WTC11 (cell line): ENCODE measurements at places on chromosomes 11 and 22.

DNA sequence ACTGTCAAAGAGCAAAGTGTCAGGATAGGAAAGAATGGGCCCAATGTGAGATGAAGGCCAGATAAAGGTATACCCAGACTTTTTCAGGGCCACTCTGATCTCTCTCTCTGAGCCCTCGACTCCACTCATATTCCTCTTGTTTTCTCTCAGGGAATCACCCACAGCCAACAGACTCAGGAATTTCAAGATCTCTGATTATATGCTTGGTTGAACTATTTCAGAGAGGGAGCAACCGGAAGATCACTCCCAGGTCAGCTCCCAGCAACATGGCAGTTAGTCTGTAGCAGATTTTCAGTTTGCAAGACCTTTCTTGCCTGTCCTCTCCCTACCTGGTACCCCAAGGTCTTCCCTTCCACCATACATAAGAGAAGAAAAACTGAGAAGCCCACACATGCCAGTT, 102.5 kb downstream of the C11orf58 start:
- peaks cover 13% of the 10 kb centered on the region for H3K36me3 ChIP-seq
- no peak overlapping the region for H3K27ac ChIP-seq

GRCh38 chr11:69470301-69470700, 11.2 kb upstream of the LINC01488 start:
- DNase-seq: no peak
- no peak overlapping the region for H3K4me3 ChIP-seq
- H3K27ac ChIP-seq: no peak overlapping the region
- H3K36me3 ChIP-seq: peaks cover 9% of the 10 kb centered on the region
- peaks cover 7% of the 10 kb centered on the region for H3K4me1 ChIP-seq

DNA sequence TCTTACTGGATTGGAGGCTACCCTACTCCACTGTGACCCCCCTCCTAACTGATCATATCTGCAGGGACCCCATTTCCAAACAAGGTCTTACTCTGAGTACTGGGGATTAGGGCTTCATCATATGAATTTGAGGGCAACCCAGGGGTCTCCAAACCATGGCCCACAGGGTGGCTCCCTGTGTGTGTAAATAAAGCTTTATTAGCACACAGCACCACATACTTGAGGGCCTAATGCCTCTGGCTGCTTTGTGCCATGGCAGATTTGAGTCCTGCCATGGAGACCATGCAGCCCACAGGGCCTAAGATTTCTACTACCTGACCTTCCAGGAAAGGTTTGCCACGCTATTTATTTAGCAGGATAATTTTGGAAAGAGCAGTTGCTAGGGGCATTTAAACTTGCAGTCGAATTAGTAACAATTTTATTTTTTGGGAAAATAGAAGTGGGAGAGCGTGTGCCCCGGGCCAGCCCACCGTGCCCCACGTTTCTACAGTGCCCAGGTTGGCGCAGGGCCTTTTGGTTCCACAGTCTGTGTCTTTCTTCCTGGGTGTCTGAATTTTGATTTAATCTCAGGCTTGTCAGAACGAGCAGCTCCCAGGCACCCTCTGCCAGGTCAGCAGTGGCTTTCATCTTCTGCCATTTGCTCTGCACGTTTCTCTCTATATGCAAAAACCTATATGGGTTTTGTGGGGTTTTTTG, 92.3 kb downstream of the KCNQ1 start:
- H3K4me1 ChIP-seq: peaks cover 10% of the 10 kb centered on the region
- peaks cover 73% of the 10 kb centered on the region for H3K27me3 ChIP-seq
- H3K4me3 ChIP-seq: no peak overlapping the region
- no peak overlapping the region for H3K27ac ChIP-seq
- no peaks in the 10 kb centered on the region for H3K36me3 ChIP-seq

- DNase-seq: no peak
- H3K27me3 ChIP-seq: no peaks in the 10 kb centered on the region; the same call in 1 of the 2 replicates
- no peak overlapping the region for H3K4me3 ChIP-seq
- H3K36me3 ChIP-seq: no peaks in the 10 kb centered on the region
These were observed 16.3 kb downstream of the NECTIN1 start for GRCh38 chr11:119712459-119713358.

DNA sequence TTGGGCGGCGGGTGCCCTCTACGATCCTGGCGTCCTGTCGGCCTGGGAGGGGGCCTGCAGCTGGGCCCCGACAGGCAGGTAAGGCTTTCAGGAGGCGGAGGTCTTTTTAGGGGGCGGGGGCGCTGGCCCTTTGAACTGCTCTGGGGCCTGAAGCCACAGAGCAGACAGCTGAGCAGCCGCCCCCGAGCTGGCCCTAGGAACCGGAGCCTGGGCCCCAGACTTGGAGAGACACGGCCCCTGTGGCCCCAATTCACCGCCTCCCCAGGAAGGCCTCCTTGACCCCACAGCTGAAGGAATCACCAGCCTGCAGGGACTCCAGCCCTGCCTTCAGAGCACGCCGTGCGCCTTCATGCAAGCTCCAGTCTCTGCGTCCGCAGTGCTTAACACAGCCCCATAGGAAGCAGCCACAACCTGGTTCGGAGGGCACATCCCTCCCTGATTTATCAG, 618 bp upstream of the CERK start:
- peak; percentile 53 for DNase-seq
- H3K36me3 ChIP-seq: no peaks in the 10 kb centered on the region
- H3K4me1 ChIP-seq: peaks cover 27% of the 10 kb centered on the region
- H3K4me3 ChIP-seq: peak overlapping the region; percentile 65

GRCh38 chr11:86383041-86383955, 8.6 kb downstream of the CCDC81 start:
- H3K27me3 ChIP-seq: no peaks in the 10 kb centered on the region
- peaks cover 3% of the 10 kb centered on the region for H3K4me1 ChIP-seq
- H3K27ac ChIP-seq: no peak overlapping the region
- H3K4me3 ChIP-seq: no peak overlapping the region
- DNase-seq: no peak
- H3K36me3 ChIP-seq: no peaks in the 10 kb centered on the region

DNA sequence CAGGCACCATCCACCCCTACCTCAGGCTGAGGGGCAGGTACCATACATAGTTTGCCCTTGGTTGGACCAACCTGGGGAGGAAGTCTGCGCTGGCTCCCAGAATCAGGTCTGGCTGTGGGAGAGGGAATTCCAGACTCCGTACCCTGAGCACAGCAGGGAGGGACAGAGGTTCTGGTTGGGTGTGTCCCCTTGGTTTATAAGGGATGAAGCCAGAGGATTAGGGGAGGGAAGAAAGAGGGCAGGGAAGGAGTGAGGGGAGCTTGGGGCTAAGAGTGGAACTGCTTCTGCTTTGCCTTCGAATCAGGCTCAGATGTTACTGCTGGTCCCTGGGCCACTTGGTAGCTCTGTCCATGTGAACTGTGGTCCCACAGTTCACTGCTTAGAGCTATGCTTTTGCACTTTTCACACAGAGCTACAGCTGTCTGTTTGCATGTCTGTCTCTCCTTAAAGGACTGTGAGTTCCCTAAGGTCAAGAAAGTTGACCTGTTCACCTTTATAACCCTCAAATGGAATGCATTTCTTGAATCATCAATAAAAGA, 9.2 kb downstream of the MMP20 start:
- no peak overlapping the region for H3K27ac ChIP-seq
- DNase-seq: no peak
- no peak overlapping the region for H3K4me3 ChIP-seq
- H3K27me3 ChIP-seq: no peaks in the 10 kb centered on the region

GRCh38 chr11:119671561-119672015, 57.4 kb downstream of the NECTIN1 start:
- no peaks in the 10 kb centered on the region for H3K27me3 ChIP-seq
- no peak for DNase-seq
- no peak overlapping the region for H3K4me3 ChIP-seq
- peaks cover 43% of the 10 kb centered on the region for H3K36me3 ChIP-seq

DNA sequence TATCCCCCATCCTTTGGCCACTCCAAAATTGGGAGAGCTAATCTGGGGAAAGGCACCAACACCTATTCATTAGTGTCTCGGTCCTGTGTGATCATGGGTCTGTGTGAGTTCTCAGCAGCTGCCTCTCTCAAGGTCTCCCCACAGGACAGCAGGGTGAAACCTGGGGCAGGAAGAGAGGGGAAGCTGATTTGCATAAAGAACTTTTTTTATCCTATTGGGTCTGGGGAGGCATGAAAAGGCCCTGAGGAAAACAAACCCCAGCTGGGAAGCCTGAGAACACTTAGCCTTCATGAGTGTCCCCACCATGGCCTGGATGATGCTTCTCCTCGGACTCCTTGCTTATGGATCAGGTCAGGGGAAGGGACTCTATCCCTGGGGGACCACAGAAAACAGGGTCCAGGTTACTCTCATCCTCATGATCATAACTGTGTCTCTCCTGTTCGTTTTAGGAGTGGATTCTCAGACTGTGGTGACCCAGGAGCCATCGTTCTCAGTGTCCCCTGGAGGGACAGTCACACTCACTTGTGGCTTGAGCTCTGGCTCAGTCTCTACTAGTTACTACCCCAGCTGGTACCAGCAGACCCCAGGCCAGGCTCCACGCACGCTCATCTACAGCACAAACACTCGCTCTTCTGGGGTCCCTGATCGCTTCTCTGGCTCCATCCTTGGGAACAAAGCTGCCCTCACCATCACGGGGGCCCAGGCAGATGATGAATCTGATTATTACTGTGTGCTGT, 116.0 kb upstream of the TOP3B start:
- DNase-seq: no peak
- H3K27ac ChIP-seq: no peak overlapping the region
- no peaks in the 10 kb centered on the region for H3K4me1 ChIP-seq
- H3K36me3 ChIP-seq: no peaks in the 10 kb centered on the region

- no peak for DNase-seq
- no peaks in the 10 kb centered on the region for H3K36me3 ChIP-seq
- no peak overlapping the region for H3K27ac ChIP-seq
- H3K4me1 ChIP-seq: no peaks in the 10 kb centered on the region
- no peak overlapping the region for H3K4me3 ChIP-seq
- H3K27me3 ChIP-seq: no peaks in the 10 kb centered on the region
These were observed 41.7 kb downstream of the RIBC2 start for GRCh38 chr22:45455212-45455611.

DNA sequence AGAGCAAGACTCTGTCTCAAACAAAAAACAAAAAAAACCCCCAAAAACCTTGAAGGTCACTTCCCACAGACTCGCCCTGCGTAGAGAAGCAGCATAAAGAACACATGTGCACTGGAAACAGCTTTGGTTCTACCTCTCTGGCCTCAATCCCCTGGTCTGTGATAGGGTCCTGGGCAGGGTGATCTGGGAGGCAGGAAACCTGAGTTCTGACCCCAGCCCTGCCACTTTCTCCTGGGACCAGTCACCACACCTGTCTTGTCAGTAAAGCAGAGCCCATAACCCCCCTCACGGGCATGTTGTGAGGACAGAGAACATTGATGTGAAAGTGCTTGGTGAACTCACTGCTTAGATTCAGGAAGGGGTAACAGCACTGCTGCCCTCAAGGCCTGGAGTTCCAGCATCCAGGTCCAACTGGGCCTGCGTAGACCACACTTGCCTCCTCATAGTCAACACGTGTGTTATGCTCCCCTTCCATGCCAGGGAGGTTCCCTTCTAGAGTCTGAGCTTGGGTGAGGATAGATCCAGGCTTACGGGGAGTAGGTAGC, 11.4 kb downstream of the UCP2 start:
- no peaks in the 10 kb centered on the region for H3K4me1 ChIP-seq
- H3K27me3 ChIP-seq: peaks cover 10% of the 10 kb centered on the region; the same call in 1 of the 2 replicates
- H3K4me3 ChIP-seq: no peak overlapping the region
- H3K36me3 ChIP-seq: peaks cover 26% of the 10 kb centered on the region

DNA sequence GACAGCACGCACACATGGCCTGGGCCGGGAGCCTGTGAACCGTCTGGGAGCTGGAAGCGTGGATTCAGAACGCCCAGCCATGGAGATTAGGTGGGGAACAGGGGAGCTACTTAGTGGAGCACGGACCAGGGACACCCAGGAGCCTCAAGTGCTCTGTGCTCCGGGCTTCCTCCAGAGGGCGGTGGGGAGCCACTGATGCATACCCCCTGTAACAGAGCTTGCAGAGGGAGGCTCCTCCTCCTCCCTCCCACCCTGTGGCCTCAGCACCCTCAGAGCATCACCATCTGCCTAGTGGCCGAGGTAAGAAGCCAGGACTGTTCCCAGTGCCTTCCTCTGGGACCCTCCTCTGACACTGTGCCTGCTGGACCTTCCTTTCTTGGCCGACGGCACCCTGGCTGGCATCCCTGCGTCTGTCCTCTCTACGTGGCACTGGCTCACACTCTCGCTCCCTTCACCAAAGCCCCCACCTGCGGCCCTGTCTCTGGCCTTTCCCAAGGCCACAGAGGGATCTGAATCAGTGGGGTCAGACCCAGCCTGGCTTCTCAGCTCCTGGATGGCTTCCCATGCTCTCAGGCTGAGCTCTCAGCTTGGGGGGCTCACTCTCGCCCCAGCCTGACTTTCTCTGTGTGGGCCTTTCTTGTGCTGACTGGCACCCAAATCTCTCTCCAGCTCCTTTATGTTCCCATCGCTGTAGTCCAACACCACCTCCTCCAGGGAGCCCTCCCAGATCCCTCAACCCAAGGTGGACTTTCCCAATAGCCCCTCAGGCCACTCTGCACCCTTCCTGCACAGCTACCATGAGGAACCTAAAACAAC, 780.9 kb downstream of the BRD1 start:
- peaks cover 11% of the 10 kb centered on the region for H3K4me1 ChIP-seq
- peak; percentile 90 for DNase-seq
- H3K36me3 ChIP-seq: no peaks in the 10 kb centered on the region
- H3K27me3 ChIP-seq: no peaks in the 10 kb centered on the region; the same call in 1 of the 2 replicates
- no peak overlapping the region for H3K27ac ChIP-seq

GRCh38 chr11:32039149-32039548, 51.7 kb upstream of the RCN1 start:
- H3K36me3 ChIP-seq: no peaks in the 10 kb centered on the region
- H3K4me3 ChIP-seq: no peak overlapping the region
- H3K27me3 ChIP-seq: no peaks in the 10 kb centered on the region; the same call in 1 of the 2 replicates
- no peak overlapping the region for H3K27ac ChIP-seq
- no peak for DNase-seq

DNA sequence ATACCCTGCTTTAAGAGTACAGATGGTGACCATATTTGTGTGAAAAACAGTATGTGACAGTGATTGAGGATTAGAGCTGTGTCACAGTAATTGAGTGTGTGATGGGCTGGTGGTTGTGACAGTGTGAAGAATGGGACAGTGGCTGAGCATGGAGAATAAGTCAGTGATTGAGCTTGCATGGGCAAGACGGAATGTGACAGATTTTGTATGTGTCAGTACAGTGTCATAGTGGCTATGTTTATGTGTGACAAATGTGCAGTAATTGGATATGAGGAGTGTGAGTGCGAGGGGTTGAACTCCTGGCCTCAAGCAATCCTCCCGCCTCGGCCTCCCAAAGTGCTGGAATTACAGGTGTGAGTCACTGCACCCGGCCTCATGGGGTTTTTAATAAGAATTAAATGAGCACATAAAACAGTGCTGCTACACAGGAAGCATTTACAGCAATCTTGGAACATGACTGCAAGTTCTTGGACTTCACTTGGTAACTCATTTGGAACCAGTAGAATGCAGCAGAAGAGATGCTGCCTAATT, 583 bp upstream of the RRAS2 start:
- peaks cover 9% of the 10 kb centered on the region for H3K36me3 ChIP-seq
- H3K27me3 ChIP-seq: no peaks in the 10 kb centered on the region
- DNase-seq: no peak
- no peak overlapping the region for H3K27ac ChIP-seq
- peaks cover 52% of the 10 kb centered on the region for H3K4me1 ChIP-seq
- H3K4me3 ChIP-seq: peak overlapping the region; percentile 73

- no peaks in the 10 kb centered on the region for H3K27me3 ChIP-seq
- peak overlapping the region; percentile 95 for H3K4me3 ChIP-seq
- DNase-seq: no peak
- peaks cover 19% of the 10 kb centered on the region for H3K36me3 ChIP-seq
These were observed 419 bp downstream of the ANKRD49 start for GRCh38 chr11:94494126-94494680.

- H3K4me3 ChIP-seq: no peak overlapping the region
- H3K27me3 ChIP-seq: no peaks in the 10 kb centered on the region
- DNase-seq: no peak
These were observed 17.1 kb upstream of the CSRP3 start for GRCh38 chr11:19218786-19219460.
